ENCODE measurements at places on chromosomes 6 and 20.

- no peak for DNase-seq
These were observed 47.4 kb downstream of the TRMT11 start for GRCh38 chr6:126033696-126034095.

GRCh38 chr6:7058250-7058923 lies 49.4 kb upstream of the RREB1 start:
- peak; percentile 18 for DNase-seq

DNA sequence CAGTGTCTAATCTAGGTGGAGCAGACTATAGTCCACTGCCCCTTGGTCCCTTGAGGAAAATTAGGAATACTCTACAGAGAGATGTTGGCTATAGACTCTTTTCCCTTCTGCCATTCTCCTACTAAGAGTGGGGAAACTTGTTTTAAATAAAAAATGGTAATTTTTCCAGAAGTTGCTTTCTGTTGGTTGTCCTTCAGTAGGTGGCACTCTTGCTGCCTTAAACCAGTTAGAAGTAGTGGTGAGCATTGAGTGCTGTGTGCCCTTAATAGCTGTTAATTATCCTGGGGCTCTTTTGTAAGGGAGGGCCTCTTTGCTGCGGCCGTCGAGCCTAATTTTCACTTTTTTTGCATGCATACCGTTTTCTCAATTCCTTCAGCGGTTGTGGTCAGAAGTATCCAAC lies 2.8 kb downstream of the CMTR1 start:
- no peak for DNase-seq

DNA sequence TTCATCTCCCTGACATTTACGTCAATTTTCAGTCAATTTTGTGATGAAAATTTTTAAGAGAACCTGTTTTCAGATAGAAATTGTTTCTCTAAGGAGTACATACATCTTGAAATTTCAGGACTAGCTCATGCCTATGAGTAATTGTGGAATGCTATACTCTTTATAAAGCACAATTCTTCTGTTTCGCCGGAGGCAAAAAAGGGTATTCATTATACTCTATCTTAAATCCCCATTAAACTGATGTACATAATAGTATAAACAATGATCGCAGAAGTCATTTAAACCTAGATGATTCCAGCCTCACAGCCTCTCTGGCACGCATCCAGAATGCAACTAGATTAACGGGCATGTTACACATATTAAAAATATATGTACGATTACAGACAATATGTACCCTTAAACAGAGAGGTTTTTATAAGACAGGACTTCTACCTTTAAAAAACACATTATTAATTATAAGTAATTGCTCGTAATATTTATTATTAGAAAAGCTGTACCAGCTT lies 62.6 kb downstream of the NRSN1 start:
- DNase-seq = no peak

DNA sequence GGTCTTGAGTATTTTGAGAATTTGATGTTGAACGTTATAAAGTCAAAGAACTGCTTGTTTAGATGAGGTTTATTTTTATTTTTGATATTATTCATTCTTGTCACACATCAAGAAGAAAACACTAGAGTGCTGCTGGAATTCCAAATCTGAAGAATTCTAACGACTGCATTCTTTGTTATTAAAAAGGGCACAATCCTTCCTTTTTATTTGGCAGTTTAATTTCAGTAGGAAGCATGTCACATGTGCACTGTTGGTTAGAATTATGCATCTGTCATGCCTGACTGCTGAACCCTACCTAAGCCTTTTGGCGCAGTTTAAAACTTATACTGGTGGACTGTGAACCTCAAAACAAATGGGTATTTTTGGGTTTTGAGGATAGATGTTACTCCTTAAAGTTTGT lies 4.0 kb downstream of the ID4 start:
- DNase-seq = no peak

DNA sequence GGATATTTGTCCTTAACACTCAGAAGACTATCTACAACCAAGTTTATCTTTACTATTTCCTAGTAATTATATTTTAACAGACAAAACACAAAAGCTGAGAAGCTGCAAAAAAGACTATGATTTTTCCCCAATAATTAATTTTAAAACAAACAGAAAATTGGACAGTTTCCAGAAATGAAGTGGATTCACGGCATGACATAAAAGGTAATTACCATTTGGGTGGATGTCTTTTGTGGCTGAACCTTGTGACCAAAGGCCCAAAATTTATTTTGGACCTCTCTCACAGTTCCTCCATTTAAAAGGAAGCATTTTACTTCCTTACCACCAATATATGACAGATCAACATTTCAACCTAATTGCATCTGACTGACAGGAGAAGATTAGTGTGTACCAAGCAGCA lies 90.2 kb downstream of the GMDS start:
- DNase-seq = no peak

DNA sequence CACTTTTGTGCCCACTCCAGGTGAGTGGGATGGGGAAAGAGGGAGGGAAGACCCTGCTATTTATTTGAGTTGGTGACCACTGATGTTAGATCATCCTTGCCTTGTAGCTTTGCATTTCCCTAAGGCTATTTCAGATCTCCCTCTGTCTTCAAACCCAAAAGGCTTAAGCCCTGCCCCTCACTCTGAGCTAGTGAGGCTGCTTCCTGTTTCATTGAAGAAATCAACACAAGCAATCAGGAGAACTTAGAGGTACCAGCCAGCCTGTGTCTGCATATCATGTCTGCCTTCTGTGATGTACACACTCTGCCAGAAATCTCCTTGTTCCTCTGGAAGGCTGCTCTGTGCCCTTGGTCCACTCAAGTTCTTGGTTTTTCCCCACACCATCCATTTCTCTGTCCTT lies 135.3 kb downstream of the ARID1B start:
- no peak for DNase-seq

- no peak for DNase-seq
These were observed 8.5 kb upstream of the SDCBP2 start for GRCh38 chr20:1337441-1337840.

- DNase-seq = no peak
These were observed 1.9 kb downstream of the PLTP start for GRCh38 chr20:45909817-45910669.

DNA sequence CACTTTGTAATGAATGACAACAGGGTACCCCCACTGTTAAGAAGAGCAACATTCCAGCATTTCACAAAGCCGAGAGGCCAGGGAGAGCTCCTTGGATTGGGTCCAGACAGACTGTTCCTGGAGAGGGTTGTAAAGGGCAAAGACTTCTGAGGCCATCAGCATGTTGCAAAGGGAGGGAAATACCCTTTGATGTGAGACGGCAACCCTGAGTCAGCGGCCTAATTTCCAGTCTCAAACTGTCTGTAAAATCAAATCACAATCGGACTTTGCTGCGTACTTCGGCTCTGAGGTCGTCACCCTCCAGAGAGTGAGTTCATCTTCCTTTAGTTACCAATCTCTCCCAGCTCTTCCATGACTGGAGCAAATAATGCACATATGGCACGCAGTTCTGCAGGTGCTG lies 101.0 kb upstream of the DTNBP1 start:
- DNase-seq = peak; percentile 36

DNA sequence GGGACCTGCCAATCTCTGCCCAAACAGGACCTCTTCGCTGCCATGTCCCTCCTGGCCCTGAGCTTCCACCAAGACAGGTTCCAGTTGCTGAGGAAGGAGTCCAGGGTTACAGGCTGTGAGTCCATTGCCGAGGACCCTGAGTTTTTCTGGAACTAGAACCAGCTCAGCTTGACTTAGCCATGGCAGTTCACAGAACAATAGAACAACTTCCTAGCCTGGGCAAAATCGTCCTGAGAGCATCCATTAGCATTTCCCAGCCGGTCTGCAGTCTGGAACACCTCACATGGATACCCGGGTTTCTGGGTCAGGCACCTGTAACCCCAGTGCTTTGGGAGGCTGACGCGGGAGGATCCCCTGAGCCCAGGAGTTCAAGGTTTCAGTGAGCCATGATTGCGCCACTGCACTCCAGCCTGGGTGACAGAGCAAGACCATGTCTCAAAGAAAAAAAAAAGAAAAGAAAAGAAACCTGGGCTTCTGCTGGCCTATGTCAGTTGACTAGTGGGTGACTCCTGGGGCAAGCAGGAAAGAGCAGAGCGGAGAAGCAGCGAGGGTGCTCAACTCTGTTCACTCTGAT lies 90.3 kb downstream of the TCP11 start:
- DNase-seq = no peak

DNA sequence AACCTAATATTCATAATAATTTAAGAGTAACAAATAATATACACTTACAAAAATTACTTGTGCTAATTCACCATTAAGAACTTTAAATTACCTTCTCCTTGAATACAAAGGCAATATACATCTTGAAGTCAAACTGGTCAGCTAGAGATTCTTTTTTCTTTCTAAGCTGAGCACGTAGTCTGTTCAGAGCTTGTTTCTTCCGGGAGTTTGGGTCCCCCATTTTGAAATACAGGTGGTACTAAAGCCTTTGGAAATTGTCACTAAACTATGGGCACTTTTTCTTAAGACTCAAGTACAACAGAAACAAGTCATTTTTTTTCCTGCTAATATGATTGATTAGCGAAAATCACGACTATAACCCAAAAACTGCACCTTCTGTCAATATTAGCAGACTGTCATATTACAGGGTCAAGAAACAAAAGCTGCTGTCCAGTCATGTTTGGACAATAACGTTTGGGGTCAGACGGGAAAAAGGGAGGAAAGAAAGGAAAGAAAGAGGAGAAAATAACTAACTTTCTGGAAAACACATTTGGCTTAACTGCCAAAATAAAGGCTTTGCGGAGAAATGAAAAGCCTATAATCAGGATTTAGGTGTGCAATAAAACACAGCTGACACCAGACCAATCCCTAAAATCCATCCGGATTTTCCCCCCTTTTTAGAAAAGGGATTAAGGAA lies 367 bp downstream of the C6orf62 start:
- no peak for DNase-seq

DNA sequence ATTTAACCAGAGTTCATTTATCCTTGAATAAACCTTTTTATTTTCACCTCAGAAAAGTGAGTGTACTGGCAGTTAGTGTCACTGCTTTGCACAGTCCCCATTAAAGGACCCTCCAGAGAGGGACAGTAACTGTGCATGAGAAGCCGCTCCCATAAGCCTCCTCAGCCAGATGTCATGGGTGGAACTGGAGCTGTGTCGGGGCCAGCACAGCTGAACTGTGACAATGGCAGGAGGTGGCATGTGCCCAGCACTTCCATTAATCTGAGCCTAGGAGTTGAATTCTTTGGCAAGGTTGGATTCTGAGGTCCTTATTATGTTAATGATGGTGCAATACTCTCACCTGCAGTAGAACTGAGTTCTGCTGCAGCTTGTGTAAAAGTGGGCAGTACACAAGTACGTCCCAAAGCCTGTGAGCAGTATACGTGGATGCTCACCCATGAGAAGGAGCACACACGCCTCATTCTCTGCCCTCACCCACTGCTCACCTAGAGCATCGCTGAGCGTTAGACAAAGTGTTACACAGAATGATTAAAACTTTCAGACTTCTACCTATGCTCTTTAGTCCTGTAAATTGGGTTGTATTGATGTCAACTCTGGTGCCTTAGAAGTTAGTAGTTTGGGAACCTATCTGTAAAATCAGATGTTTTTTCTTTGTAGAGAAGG lies 11.9 kb upstream of the CSE1L start:
- DNase-seq = no peak

GRCh38 chr6:11136809-11137208 lies 25.3 kb upstream of the ERVFRD-1 start:
- DNase-seq = no peak

DNA sequence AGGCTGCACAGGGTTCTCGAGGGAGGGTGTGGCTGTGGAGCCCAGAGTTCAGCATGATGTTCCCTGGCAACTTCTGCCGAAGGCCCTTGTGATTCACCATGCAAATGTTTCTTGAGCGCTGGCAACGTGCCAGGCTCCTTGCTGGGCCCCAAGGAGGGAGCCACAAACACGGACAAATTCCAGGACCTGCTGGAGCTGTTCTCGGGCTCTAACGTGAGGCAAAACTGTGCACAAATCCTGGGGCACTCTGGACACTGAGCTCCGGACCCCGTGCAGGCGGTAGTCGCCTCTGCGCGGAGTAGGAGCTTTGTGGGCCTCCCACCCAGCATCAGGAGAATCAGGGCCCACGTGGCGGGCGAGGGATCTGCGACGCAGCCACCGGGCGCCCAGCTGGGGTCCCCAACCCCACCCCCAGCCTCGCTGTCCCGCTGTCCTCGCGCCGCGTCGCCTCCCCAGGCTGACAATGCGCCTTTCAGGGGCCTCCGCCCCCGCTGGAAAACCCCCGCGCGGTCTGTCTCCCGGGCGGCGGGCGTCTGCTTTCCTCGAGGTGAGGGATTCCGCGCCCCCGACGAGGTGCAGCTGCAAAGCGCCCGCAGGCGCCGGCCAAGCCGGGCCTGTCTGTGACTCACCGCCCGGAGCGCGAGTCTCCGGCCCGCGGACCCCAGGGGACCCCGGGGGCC lies 31.7 kb upstream of the SCUBE3 start:
- DNase-seq = no peak

DNA sequence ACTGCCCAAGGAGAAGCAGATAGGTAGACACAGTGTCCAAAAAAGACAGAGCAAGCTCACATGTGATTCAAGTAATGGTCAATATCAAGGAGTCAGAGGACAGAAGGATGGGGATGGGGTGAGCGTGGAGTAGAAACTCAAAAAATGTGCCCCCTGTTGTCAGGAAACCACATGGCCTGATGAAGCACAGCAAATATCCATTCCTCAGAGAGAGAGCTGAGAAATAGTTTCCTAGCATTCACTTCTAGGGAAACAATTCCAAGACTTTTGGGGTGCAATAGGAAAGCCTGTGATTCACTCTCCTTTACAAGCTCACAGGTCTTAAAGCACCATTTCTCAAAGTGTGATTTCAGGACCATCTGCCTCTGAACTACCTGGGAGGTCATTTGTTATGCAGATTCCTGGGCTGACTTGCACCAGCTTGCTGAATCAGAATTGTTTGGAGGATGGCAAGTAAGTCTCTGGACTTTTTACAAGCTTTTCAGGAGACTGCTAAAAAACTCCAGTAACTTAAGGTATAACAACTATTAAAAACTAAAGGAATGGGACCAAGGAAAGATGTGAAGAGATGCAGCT lies 432.8 kb downstream of the HDGFL1 start:
- no peak for DNase-seq

GRCh38 chr20:50788045-50788991 lies 6.5 kb upstream of the BCAS4 start:
- DNase-seq = no peak

DNA sequence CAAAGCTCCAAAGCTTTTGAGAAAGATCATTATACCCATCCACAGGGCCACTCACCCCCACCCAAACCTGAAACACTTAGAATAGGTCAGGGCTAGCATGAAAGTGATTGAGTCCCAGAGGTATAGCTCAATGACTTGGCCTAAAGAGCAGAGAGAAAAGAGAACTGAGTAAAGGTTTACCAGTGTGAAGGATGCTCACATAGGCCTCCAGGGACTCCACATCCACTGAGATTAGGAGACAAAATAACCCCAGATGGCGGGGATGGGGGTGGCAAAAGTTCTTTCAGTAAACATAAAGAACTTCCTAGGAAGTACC lies 12.2 kb downstream of the SAYSD1 start:
- no peak for DNase-seq

GRCh38 chr6:36873115-36873514 lies 1.5 kb downstream of the PPIL1 start:
- no peak for DNase-seq

- DNase-seq = no peak
These were observed 259.1 kb downstream of the HDGFL1 start for GRCh38 chr6:22828179-22829062.

- peak; percentile 11 for DNase-seq
These were observed 171.6 kb upstream of the FBXL4 start for GRCh38 chr6:99119109-99120031.
